ENCODE measurements at places on chromosomes 13 and 19.
A peak's percentile ranks its signal among the peaks of the same experiment; 100 is the strongest.

- DNase-seq, result no peak
These were observed 6.9 kb downstream of the ANGPTL6 start for GRCh38 chr19:10095622-10095947.

- DNase-seq, result no peak
These were observed 35.0 kb downstream of the FLT1 start for GRCh38 chr13:28459911-28460310.

GRCh38 chr13:100443998-100444328 lies 144.6 kb downstream of the GGACT start:
- DNase-seq, result no peak

DNA sequence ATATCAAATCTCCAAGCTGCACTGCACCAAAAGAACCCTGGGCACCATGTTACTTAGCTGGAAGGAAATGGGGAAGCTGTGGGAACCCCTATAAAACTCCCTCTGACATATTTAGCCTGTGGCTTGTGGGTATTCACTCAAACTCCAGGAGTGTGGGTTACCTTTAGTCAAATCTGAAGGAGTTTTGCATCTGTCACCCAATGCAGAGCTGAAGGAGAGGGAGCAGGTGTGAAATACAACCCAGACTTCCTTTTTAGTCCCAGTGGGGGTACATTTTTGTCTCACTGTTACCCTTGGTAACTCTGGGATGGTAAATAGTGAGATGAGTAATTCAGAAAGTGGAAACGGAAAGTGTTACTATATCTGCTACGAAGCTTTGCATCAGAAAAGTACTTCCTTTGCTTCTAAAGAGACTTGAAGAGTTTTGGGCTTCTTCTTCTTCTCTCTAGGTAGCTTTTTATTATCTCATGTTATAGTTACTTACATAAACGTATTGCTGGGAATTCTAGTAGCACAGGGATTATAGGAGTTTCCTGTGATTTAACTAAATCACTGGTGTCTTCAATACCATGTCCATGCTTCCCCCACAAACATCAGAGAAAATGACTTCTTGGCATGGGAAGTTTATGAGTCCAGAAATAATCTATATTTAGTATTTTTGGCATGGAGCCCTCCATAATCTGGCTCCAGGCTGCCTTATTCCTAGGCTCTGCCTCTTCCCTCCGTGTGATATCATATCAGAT lies 105.9 kb downstream of the AKAP11 start:
- DNase-seq, result peak; percentile 55

- no peak for DNase-seq
These were observed 20.7 kb upstream of the ZNF507 start for GRCh38 chr19:32324631-32325285.

DNA sequence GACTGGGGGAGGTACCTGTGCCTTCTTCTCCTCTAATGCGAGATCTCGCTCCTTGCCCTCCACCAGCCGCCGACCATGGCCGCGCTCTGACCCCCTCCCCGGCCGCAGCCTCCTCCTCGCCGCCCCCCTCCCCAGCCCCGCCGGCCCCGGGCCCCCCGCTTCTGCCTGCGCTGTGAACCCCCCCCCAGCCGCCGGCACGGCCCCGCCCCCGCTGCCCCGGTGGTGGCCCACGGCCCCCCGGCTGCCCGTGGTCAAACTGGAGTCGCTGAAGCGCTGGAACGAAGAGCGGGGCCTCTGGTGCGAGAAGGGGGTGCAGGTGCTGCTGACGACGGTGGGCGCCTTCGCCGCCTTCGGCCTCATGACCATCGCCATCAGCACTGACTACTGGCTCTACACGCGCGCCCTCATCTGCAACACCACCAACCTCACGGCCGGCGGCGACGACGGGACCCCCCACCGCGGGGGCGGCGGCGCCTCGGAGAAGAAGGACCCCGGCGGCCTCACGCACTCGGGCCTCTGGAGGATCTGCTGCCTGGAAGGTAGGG lies at the start of gene CACNG8:
TSS of gene CACNG8 (plus strand) at position 51 of the 545 bp plus-strand sequence.
- DNase-seq, result no peak

- peak; percentile 68 for DNase-seq
These were observed 9.5 kb downstream of the PIP5K1C start for GRCh38 chr19:3690551-3691371.

DNA sequence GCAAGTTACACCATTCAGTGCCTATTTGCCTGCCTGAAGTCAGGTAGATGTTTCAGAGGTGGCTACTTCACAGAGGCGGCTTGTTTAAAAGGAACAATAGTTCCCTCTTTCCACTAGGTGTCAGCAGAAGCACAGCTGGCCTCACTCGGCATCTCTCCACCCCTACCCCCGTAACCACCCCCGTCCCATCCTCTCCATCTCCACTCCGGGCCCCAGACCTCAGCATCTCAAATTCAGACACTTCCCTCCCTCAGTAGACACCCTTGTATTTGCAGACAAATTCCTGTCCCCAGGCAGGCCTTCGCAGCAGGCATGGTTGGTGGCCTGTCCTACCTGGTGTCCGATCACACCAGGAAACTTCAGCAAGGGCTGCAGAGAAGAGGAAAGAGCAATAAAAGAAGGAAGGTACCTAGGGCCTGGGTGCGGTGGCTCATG lies 9.1 kb upstream of the DPP9 start:
- peak; percentile 59 for DNase-seq

DNA sequence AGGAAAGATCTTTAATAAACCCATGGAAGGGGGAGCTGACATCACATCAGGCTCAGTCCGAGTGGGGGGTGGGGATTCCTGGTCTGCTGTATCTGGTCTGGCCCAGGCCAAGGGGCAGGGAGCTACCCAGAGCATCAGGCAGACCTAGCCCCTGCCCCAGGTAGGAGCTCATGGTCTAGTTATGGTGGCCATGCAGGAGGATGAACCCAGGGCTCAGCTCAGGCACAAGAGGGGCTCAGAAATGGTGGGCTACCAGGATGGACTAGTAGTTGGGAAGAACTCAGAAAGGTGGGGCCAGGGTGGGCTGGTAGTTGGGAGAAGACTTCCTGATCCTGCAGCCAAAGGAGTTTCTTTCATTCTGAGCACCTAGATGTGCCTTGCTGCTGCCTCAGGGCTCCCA lies 14.3 kb downstream of the VSTM2B start:
- DNase-seq, result no peak
